DMS79 treated with DMSO at 0.1 percent for 48 hours (cell line): ENCODE measurements at places on chromosomes 1 and 21.

DNA sequence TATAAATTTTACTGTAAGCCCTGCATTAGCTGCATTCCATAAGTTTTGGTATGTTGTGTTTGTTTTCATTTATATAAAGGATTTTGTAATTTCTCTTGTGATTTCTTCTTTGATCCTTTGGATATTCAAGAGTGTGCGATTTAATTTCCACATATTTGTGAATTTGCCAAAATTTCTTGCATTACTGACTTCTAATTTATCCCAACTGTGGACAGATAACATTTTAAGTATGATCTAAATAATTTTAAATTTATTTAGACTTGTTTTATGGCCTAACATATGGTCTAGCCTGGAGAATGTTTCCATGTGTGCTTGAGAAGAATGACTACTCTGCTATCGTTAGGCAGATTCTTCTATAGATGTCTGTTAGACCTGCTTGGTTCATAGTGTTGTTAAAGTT is 23.2 kb downstream of the RPE65 start:
- DNase-seq: no peak

DNA sequence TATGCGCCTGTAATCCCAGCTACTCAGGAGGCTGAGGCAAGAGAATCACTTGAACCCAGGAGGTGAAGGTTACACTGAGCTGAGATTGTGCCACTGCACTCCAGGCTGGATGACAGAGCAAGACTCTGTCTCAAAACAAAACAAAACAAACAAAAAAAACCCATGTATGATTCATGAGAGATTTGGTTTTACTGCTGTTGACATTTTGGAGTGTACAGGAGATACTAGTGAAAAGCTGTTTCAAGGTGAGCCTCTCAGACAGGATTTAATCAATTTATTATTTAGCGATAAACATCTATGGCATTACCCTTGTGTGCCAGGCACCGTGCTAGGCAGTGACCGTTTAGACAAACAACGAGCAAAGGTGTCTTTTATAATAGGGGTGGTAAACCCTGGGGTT is 16.5 kb downstream of the LHX4 start:
- no peak for DNase-seq

DNA sequence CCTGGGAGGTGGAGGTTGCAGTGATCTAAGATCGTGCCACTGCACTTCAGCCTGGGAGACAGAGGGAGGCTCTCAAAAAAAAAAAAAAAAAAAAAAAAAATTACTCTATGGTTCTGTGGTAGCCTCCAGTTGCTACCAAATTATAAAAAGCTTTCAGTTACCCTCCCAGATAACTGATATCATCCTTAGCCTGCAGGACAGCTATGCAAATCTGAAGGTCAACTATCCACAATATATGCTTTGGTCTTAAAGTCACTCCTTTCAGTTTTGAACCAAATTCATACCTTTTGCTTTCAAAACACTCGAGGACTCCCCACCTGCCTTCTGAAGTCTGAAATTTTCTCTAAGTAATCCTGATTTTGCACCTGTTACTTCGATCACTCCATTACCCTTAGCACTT is 3.1 kb downstream of the MIXL1 start:
- no peak for DNase-seq

- DNase-seq: peak; percentile 86
Measured at GRCh38 chr1:35453031-35453430, 104.2 kb downstream of the KIAA0319L start.

- DNase-seq: no peak
Measured at GRCh38 chr1:167683641-167684502, 37.9 kb upstream of the MPZL1 start.

DNA sequence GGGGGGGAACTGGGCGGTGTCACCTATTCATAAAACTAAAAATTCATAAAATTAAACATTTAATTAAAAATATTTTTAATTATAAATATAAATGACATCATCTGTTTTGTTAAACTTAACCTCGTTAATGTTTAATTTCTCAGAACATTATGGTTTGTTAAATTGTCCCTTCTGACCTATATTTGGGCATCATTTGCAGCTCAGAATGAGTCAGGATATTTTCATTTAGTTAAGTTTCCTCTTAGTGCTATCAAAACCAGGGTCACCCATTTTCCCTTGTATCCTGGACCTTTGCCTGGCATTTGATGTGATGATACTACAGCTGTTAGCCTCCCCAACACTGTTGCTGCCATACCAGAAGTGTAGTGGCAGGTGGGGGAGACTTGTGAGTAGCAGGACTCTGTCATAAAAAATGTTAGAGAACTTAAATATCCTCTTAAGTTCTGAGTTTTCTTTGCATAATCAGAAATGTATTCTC is 30.3 kb downstream of the TSNAX start:
- no peak for DNase-seq

DNA sequence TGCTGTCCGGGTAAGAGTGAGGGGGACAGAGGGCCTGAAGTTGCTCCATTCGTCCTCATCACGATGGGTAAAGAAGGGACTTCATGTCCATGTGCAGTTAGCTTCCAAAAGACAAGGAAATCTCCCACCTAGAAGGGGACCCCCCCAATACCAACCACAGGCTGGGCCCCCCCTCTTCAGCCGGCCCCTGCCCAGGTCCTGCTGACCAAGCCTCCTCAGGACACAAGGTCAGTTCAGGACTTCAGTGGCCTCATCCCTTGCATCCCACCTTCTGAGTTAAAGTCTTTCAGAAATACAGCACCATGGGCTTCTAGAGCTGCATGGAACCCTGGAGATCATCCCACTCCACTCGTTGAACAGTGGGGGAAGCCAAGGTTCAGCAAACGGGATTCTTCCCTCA is 115.4 kb upstream of the ERG start:
- DNase-seq: no peak

- DNase-seq: no peak
Measured at GRCh38 chr1:29800120-29800519, 563.8 kb downstream of the PTPRU start.

GRCh38 chr1:25793585-25794170 is 6.3 kb upstream of the SELENON start:
- no peak for DNase-seq

DNA sequence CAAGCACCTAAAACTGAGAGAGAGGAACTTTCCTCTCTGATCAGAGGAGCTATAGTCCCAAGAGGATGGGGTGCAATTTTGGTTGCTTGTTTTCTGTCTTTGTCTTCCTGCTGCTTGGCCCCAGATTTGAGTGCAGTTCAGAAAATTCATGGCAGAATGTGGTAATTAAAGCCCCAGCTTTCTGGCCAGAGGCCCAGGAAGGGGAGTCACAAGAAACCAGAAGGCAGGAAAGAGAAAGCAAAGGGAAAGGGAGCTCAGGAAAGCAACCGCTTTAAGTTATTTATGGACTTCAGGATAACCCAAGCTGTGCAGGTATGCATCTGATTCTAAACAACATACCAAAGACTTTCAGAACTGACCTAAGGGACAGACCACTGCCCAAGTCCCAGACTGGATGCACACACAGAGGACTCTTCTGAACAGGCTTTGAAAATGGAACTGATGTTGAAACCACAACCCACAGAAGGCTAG is 88.8 kb downstream of the ST3GAL3 start:
- DNase-seq: no peak

GRCh38 chr1:19336543-19336942 is 24.4 kb downstream of the SLC66A1 start:
- no peak for DNase-seq

DNA sequence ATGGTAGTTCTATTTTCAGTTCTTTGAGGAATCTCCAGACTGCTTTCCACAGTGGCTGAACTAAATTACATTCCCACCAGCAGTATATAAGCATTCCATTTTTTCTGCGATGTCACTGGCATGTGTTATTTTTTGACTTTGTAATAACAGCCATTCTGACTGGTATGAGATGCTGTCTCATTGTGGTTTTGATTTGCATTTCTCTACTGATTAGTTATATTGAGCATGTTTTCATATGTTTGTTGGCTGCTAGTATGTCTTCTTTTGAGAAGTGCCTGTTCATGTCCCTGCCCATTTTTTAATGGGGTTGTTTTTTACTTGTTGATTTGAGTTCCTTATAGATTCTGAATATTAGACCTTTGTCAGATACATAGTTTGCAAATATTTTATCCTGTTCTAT is 87.9 kb downstream of the RPS6KC1 start:
- DNase-seq: no peak

DNA sequence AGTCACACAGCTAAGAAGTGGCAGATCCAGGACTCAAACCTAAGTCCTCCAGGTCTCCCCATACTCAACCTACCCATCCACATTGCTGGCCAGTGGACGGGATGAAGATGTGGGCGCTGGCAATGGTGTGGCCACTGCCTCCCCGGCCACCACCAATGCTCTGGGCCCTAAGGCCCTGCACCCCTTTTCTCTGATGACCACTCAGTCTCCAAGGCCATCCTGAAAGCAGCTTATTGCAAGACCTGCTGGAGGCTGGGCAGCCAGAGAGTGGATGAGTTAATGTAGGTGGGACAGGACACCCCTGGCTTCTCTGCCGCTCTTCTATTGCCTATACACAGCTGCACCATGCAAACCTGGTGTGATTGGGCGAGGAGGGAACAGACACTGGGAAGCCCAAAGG is 178.7 kb downstream of the HIVEP3 start:
- no peak for DNase-seq

- no peak for DNase-seq
Measured at GRCh38 chr1:6300342-6301048, 39.6 kb upstream of the GPR153 start.

DNA sequence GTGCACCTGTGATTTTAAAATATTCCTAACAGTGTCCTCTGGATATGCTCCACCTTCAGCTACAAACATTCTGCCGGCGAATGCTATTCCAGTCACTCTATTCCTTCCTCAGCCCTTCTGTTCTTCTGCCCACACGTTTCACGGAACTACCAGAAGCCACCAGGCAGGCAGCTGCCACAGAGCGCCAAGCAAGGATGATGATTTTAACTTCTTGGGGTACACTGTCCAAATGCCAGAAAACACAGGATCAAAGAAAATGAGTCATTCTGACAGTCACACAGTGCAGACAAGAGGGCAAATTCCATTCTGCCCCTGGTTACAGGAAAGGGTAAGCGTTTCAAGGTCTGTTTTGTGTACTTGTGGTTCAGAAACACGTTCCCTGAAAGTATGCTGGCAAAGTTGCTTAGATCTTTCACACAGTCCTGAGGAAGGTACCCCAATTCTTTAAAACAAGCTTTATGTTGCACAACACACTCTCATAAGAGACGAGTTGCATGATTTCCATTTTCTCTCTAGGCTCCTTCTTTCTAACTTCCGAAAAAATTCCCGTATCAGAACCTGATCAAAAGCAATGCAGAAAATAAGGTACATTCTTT is 508.3 kb upstream of the PKN2 start:
- DNase-seq: no peak

GRCh38 chr1:199383793-199384192 is 643.7 kb upstream of the NR5A2 start:
- DNase-seq: no peak

- no peak for DNase-seq
Measured at GRCh38 chr21:45295576-45296365, 8.1 kb upstream of the POFUT2 start.

GRCh38 chr1:17540255-17541001 is 930 bp downstream of the ARHGEF10L start:
- DNase-seq: peak; percentile 62

DNA sequence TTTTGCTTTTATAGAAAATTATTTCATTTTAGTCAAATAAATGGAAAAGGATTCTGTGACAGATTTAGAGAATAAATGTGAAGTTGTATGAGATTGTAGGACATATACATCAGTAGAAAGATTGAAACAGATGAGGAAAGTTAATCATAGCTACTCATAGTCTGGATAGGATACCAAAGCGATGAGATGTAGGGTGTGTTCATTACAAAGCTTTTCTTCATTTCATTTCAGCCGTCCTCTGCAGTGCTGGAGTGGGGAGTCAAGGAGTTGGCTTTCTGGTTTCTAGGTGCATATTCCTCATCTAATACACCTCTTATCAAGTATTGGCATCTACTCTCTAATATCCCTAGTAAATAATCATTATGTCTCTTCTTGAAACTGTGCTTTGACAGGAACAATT is 149.5 kb upstream of the NEGR1 start:
- no peak for DNase-seq

GRCh38 chr1:59765011-59765730 is 49.6 kb upstream of the HOOK1 start:
- DNase-seq: peak; percentile 10

DNA sequence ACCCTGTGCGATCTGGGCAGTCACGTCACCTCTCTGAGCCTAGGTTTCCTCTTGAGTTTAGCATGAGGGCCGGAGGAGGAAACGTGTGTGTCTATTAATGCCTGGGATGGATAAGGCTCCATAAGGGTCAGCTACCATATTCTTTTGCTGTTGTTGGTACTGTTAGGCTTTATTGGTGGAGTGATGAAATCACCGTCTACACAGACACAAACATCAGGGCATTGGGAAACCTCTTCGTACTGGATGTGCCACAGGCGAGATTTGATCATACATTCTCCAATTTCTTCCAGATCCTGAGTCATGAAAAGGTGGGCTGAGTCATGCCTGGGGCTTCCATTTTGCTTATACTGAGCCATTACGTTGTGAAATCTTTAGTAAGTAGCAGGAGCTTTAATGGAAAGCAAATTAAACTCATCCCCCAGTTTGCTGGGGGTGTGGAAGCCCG is 24.9 kb upstream of the GRHL3 start:
- DNase-seq: no peak

DNA sequence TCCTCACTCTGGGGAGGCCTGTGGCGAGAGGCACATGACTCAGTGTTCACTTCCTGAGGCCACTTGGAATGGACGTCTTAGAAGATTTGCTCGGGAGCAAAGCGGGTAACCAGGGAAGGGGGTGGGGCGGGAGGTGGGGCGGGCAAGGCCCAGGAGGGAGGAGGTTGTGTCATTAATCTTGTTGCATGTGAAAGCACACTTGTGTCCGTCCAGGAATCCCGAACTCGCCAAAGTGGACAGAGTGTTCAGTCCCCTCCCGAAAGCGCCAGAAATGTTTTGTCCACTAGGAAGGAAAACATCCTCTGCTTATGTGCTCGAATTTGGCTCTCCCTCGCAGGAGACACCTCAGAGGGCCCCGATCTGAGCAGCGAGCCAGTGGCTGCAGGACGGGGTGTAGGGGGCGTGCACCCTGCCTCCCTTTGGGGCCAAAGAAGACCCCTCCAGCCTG is 84.2 kb downstream of the SPSB1 start:
- no peak for DNase-seq

DNA sequence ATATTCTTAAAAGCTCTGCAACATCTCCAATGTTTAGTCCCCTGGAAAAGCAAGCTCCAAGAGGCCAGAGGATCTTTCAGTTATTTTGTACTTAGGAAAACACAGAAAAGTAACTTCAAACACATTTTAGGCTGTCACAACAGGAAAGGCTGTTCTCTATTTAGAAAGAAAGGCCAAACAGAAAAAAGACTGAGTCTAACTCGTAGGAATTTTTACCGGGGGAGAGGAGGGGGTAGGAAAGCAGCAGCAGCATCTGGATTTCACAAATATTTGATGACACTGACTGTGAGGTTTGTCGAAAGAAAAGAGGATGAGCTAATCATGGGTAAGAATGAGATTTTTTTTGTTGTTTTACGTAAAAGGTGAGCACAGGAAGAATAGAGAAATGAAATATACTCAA is 107.1 kb downstream of the EIF4G3 start:
- DNase-seq: no peak

- DNase-seq: no peak
Measured at GRCh38 chr1:172406968-172407367, 13.5 kb upstream of the C1orf105 start.

- DNase-seq: no peak
Measured at GRCh38 chr1:85581802-85582686, 1.5 kb downstream of the CCN1 start.

- DNase-seq: no peak
Measured at GRCh38 chr1:240058049-240058448, 33.6 kb upstream of the FMN2 start.

GRCh38 chr1:26894263-26894662 is 4.2 kb upstream of the GPN2 start:
- no peak for DNase-seq

- DNase-seq: no peak
Measured at GRCh38 chr1:110684491-110684890, 9.8 kb upstream of the KCNA3 start.
